Caco-2 (cell line): ENCODE measurements at places on chromosomes 1 and 21. TPM values are rescaled to one million over a fixed set of nuclear protein-coding genes. Genes with fewer than 3 reads are reported as not detected.

DNA sequence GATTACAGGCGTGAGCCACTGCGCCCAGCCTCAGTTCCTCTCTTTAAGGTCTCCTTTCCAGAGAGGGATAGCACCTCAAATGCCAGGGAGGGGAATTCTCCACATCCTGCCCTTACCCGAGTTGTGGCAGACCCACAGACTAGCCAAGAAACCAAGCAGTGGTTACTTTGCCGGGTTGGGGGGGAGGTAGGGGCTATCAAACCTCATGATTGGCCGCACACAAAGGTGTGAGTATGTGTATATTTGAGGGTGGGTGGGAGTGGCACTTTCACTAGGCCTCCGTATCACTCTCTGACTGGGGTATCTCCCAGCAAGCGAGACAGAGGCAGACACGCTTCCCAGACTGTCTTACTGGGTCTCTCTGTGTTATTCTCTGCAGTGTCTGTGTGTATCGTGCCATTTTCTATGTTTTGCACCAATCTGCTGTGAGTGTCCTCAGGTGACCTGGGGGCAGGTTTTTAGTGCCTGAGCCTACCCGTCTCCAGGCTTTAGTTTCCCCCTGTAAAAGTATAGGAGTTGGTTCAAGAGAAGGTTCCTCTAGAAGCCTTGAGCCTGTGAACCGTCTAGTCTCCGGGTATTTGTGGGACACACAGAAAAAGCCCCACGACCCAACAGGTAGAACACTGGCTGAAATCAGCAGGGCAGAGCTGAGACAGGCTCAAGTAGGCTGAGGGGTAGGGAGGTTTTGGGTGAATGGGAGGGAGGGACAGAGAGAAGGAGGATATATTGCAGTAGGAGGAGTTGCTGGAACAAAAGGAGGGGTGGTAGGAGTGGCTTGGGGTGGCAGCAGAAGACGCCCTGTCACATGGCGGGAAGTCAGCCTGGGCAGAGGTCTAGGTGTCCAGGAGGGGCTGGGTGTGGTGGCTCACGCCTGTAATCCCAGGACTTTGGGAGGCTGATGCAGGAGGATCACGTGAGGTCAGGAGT is 10.3 kb downstream of the LMNA start:
- DNase-seq = no peak

DNA sequence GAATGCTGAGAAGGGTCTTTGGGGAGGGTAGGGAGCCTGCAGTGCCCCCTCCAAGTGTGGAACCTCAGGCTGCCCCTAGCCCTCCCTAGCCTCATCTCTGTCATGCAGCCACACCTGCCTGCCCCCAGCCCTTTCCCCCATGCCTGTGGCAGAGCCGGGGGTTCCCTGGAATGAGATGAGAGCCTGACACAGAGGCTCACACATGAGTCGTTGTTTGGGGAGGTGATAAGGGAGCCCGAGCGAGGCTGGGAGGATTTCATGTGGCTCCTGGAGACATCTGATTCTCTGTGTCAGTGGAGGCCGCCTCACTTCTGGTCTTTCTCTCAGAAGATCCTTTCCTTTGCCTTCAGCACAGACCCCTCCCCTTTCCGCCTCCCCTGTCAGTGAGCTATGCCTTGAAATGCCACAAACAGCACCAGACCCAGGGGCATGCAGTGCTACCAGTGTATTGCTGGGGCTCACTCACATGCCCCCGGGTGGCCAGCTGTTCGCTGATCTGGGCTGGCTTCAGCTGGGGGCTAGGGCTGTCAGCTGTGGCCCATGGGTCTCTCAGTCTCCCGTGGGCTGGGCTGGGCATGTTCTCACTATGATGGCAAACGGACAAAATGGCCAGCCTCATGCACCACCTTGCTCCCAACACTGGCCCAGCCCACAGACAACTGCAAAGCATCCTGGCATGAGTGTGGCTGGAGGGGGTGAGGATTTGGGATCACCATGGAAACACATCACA is 102.6 kb downstream of the AJAP1 start:
- no peak for DNase-seq

The UTS2 gene
- 10.8 and 15.0 TPM in 2 replicates for total RNA-seq

- DNase-seq = no peak
Measured at GRCh38 chr1:62426237-62426636, 10.6 kb upstream of the USP1 start.

DNA sequence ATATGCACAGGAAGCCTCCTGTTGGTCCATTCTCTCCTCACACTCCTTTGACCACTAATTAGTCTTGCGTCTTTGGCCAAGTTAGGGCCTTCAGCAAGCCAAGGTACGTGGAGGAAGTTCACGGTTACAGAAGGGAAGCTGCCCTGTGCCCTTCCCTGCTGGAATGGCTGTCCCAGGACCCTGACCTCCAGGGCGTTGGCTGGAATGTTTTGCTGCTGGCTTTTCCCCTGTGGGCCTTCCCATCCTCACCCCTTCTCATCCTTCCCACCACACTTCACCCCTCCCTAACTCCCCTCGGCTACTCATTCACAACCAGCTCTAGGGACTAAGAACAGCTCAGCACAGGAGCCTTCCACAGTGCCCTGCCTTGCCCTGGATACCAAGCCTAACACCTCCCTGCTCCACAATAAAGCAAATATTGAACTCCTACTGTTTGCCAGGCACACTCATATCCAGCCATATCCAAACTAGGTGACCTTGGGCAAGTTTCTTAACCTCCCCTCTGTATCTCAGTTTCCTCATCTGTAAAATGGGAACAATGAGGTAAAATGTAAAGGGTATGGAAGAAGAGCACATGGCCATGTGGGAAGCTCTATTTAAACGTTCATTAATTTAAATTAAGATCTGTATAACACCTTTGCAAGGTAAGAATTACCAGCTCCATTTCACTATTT is 8.8 kb upstream of the CDCP2 start:
- no peak for DNase-seq

GRCh38 chr1:243742819-243743218 is 107.2 kb downstream of the AKT3 start:
- no peak for DNase-seq

- DNase-seq = no peak
Measured at GRCh38 chr21:14414932-14415508, 32.1 kb upstream of the HSPA13 start.

The LCE2C gene
- not detected in 2 replicates for total RNA-seq

- no peak for DNase-seq
Measured at GRCh38 chr1:66445492-66446181, 88.3 kb upstream of the SGIP1 start.

DNA sequence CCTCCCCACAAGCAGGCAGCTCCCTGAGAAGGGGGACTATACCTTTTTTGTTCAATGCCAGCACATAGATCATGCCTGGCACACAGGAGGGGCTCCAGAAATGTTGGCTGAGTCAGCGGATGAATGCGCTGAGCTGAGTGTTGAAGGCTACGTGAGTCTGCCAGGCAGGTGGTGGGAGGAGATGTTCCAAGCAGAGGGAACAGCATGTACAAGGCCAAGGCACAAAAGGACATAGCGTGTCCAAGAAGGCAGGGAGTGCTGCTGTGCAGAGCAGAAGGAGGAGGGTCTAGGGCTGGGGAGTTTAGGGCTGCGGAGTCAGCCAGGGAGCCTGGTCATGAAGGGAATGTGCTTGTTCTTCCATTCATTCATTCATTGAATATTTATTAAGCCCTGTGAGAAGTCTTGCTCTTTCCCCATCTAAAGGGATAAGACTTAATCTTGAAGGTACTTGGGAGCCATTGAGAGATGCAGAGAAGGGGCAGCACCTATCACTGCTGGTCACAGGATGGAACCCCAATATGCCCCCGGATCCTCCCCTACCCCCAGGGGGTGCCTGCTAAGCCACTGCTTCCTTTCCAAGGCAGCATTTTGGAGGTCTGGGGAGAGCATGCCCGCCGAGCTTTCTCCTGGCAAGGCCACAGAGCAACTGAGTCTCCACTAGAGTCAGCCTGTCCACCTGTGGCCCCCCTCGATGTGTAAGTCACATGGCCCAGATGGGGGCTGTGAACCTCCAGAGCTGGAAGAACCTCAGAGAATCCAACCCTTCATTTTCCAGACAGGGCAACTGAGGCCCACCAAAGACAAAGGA is 31.2 kb upstream of the LAPTM5 start:
- DNase-seq = no peak

- DNase-seq = no peak
Measured at GRCh38 chr1:186102547-186103148, 272.4 kb downstream of the TPR start.

GRCh38 chr1:40806731-40807695 is 23.4 kb downstream of the KCNQ4 start:
- DNase-seq = no peak

DNA sequence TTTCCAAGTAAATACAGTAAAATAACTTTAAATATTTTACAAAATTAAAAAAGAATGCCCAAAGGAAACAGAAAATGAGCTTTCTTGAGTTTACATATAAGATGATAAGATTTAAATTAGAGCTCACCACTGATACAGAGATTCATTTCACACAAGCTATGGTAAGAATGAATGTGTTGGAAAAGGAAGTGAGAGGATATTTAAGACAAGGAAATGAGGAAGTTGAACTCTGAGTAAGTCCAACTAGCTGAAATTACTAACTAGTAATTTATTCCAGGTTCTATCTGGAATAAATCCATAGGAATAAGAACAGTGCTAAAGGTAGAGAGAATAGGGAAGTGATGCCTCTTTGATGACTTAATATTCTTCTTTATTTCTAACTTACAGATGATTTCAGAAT is 42.4 kb downstream of the FNBP1L start:
- no peak for DNase-seq

DNA sequence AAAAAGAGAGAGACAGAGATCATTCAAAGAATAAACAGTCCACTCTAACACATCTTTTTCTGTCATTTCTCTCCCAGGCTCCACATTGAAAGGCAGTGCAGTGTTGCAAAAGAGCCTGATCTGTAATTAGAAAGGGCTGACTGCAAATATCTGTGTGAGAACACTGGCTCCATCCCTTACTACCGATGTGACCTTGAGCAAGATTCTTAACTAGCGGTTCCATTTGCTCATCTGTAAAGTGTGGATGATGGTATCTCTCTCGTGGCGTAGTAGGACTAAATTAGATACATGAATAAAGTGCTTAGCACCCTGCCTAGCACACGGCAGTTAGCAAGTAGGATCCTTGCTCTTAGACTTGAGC is 26.9 kb upstream of the SLC44A3 start:
- DNase-seq = no peak

The SPATA46 gene
- total RNA-seq = not detected in 2 replicates

GRCh38 chr1:221100611-221101010 is 221.4 kb downstream of the HLX start:
- no peak for DNase-seq
